ENCODE measurements at places on chromosomes 16 and 17.
A peak's percentile ranks its signal among the peaks of the same experiment; 100 is the strongest.

GRCh38 chr16:65644821-65645220 lies 523.0 kb upstream of the CDH11 start:
- no peak for DNase-seq

DNA sequence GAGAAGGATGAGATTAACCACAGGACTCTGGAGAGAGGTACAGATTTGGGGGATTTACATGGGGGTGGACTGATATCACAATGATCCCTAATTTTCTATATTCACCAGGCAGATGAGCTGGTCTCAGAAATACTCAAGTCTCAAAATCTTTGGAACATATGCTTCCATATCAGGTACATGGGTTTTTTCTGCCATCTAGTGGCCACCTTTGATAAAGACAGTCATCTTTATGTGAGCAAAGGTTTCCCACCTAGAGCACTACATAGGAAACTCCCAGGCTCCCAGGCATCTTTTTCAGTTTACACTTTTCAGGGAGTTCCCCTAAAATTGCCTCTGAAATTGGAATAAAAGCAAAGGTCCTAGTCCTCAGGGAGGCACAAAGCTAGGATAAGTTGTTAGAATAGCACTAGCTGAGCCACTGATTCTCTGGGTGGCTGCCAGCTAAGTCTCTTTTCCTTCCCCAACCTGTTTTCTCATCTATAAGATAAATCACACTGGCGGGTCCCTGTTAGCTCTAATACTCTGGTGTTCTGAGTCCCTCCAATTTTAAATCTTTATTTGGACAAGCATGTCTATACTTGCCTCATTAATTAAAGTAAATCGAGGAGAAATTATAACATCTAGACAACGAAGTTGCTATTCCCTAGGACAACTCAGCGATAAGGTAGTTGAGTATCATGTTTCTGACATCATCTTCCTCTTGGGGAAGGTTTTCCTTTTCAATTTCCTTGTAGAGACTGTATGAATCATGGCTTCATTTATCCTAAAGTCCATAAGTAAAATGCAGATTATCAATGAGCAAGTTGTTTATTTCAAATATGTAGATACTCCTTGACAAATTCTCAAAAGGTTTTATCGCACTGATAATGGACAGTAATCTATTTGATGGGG lies 19.0 kb upstream of the MON1B start:
- no peak for DNase-seq

DNA sequence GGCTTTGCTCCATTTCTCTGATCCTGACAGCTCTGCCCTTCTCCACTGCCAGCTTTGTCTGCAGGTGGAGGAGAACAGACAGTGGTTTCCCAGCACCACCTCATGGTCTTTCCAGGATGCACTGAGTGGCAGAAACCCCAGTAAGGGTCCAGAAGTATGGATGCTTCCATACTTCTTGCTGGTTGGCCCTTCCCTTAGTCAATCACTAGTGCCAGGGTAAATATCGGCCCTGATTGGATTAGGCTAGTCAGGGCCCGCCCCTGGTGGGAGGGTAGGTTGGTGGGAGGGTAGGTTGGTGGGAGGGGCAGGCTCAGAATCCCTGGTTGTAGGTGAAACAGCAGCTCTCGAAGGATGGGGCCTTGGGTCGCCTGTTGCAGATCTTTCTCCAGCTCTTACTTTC lies 10.2 kb downstream of the RNF213 start:
- DNase-seq = no peak

GRCh38 chr17:40484285-40484972 lies 17.0 kb downstream of the TNS4 start:
- no peak for DNase-seq

- no peak for DNase-seq
Observed at GRCh38 chr17:73170324-73170723, 5.5 kb downstream of the SSTR2 start.

DNA sequence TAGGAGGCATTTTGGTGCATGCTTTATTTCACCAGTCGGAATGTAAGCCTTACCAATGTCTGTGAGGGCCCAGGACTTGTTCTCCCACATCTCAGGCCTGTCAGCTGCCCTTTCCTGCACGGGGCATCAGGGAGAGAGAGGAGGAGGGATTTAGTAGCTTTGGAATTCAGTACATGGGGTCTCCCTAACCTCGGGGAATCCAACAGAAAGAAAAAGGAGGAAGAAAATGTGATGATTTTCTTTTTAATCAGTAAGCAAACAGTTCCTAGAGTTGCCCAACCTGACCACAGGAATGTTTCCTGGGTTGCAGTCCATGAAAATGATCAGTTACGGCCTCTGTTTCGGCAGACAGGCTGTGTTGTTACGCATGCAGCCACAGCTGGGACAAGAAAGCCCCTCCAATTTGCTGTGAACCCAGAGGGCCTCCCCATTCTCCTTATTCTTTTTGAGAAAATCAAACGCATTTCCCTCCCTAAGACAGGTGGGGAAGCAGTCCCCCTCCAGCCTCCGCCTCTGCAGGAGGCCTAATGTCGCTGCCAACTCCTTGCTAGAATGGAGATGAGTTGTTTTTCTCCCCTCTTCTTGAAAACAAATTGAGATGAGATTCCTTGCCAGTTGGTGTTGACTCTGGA lies 53.1 kb upstream of the TANGO6 start:
- DNase-seq = peak; percentile 60

DNA sequence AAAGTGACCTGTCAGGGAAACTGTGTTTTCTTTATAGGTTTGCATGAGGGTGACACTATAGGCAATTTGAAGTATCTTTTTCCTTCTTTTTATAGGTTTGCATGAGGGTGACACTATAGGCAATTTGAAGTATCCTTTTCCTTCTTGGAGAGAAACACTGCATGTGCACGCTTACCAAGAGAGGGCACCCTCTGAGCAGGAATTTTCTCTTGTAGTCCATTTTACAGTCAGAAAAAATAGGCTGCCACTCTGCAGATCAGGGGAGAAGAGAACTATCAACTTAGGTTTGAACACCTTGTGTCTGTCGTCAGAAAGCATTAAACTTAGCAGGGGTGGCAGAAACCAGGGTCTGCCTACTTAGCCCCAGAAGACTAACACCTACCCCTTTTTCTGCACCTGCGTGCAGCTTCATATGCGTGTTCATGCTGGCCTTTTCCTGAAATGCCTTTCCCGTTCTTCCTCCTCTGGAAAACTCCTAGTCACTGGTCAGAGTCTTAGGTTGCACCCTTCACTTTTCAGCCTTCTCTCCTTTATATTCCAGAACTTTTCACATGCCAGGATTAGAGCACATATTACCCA lies 16.4 kb upstream of the SMIM36 start:
- DNase-seq = no peak

DNA sequence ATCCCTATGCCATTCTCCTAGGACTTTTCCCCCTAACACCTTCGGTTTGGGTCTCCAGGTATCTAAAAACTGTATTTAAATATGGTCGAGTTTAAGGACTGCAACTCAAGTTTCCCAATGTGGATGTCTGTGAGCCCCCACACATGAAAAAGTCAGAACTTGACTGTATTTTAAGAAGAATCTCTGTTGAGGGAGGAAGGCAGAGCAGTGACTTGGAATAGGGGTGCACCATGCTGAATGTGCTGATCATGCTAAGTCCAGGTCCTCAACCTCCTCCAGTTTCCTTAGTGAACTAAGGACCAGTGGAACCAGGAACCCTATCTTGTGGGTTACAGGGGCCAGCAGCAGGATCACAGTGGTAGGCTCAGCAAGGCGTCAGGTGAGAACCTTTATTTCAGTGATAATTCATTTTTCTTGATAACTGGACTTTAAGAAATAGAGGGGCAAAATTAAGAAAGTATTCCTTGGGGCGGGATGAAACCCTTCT lies 19.5 kb downstream of the GRB7 start:
- no peak for DNase-seq

- DNase-seq = no peak
Observed at GRCh38 chr17:21843318-21843865, 151.1 kb downstream of the KCNJ18 start.

DNA sequence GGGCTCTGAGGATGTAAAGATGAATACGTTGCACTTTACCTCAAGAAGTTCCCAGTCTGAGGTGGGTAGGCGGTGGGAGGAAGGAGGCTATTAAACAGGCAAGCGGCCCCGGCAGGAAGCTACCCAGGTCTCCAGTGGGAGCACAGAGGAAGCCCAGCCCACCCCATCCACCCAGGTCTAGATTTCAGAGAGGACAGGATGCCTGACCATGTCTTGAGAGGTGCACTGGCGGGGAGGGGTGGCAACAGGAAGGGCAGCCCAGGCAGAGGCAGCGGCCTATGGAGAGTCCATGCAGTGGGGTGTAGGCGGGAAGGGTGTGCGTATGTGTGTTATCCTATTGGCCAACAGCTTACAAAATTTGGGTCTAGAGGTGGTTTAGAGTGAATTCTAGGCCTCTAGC lies 13.9 kb downstream of the SARM1 start:
- no peak for DNase-seq

DNA sequence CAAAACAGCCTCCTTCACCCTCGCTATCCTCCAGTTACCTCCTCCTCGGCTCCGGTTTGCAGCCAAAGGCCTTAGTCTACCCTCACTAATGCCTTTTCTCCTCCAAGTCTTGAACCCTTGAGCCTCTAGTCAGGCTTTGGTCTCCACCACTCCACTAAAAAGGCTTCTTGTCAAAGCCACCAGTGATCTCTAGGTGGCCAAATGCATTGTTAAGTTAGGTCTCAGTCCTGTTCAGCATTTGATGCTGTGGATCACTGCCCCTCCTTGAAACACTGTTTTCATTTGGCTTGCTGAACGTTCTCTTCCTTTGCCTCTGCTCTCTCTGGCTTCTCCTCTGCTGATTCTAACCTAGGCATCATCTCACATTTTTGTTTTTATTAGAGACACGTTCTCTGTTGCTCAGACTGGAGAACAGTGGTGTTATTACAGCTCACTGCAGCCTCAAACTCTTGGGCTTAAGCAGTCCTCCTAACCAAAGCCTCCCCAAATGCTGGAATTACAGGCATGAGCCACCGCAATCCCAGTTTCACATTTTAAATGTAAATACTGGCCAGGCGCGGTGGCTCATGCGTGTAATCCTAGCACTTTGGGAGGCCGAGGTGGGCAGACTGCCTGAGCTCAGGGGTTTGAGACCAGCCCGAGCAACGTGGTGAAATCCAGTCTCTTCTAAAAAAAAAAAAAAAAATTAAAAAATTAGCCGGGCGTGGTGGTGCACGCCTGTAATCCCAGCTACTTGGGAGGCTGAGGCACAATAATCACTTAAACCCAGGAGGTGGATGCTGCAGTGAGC lies 1.1 kb downstream of the SGF29 start:
- DNase-seq = no peak

DNA sequence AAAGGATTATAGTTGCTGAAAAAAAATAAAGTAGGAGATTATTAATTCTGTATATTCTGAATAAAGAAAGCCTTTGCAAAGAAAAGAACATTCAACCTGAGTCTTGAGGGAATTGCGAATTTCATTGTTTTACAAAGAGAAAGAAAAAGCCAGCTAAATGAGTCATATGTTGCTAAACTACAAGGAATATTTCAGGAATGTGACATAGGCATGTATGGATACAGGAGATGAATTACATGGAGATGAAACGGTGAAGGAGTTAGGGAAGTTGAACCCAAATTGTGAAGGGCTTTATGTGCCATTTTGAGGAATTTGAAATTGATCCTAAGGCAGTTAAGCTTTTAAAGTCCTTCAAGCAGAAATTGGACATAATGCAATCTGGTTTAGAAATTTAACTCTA lies 177.3 kb upstream of the RBL2 start:
- no peak for DNase-seq

- no peak for DNase-seq
Observed at GRCh38 chr17:66268247-66268927, 34.0 kb upstream of the PRKCA start.

DNA sequence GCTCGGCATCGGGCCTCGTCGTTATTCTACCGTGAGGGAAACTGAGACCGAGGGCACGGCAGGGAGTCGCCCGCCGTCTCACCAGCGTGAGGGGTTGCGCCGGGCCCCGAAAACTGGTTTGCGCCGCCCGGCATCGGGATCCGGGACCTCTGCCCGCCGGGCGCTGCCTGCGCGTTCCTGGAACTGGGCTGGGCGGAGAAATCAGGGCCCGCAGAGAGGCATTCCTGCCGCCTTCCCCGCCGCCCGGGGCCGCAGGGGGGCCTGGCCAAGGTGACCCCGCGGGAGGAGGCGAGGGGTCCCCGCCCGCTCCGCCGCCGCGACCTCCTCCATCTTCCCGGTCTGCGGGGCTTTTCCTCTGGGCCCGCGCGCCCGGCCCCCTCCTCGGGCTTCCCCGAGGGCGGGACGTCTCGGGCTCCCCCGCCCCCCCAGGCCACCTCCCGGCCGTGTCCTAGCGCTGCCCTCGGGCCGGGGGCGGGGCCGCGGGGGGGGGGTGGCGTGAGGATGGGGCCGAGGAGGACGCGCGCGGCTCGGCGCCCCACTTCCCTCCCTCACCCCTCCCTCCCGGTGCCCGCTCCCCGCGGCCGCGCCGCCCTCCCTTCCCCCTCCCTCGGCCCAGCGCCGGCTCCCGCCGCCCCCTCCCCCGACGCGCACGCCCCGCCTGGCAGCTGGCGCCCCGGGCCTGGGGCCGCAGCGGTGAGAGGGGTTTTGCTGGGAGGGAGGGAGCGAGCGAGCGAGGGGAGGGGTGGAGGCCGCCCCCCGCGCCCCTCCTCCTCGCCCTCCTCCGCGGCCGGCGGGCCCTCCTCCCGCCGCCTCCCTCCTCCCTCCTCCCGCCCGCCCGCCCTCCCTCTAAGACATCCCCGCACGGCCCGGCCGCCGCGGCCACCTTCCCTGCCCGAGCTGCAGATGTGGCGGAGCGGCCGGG lies at the start of gene GLIS2:
Gene GLIS2, plus strand, starts transcription at position 882 of the 922 bp plus-strand sequence. CDS start 16,214 bp downstream, outside the sequence.
- DNase-seq = no peak

- DNase-seq = no peak
Observed at GRCh38 chr16:69720822-69721430, 5.4 kb downstream of the NQO1 start.

GRCh38 chr16:27924411-27925118 lies 138.9 kb downstream of the GSG1L start:
- DNase-seq = no peak

GRCh38 chr16:56038564-56039098 lies 152.7 kb upstream of the GNAO1 start:
- no peak for DNase-seq

- no peak for DNase-seq
Observed at GRCh38 chr16:3015865-3016521, 2.0 kb downstream of the CLDN6 start.

GRCh38 chr17:40551879-40552768 lies 13.1 kb downstream of the CCR7 start:
- DNase-seq = no peak

DNA sequence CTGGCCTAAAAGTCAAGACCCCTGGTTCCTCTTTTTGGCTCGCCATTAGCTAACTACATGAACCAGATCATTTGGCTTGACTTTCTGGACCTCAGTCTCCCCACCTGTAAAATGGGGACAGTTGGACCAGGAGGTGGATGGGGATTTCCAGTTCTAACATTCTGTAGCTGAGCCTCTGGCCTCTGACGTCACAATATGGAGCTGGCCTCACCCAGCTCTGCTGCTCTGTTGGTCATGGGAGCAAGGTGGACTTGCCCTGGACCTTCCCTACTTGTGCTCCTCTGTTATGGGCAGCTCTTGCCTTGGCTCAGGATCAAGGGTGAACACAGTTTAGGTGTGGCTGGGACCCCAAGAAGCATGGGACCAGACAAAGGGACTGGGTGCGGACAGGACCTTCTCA lies 16.5 kb upstream of the KCNH6 start:
- no peak for DNase-seq
